Pulmonary artery endothelial cell (primary cell): ENCODE measurements at places on chromosomes 6 and 20. TPM values are rescaled to one million over a fixed set of nuclear protein-coding genes. Genes with fewer than 3 reads are reported as not detected.

GRCh38 chr6:36720251-36721141, 22.9 kb downstream of the RAB44 start:
- no peak for DNase-seq

DNA sequence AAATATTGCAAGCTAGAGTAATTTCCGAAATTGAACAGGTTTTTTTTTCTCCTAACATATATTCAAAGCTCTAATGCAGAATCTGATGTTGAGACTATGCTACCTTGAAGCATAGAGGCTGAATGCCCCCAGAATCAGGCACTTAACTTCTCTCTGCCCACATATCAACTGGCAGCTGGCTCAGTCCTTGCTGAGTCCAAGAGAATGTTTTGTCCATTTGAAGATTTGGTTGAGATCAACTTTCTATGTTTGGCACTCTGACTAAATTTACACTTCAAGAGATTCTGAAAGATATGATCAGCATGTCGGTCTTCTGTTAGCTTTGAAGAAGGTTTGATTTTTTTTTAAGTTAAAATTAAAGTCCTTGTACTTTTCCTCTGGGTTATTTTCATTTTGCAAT, 1298.1 kb downstream of the EPHA7 start:
- no peak for DNase-seq

DNA sequence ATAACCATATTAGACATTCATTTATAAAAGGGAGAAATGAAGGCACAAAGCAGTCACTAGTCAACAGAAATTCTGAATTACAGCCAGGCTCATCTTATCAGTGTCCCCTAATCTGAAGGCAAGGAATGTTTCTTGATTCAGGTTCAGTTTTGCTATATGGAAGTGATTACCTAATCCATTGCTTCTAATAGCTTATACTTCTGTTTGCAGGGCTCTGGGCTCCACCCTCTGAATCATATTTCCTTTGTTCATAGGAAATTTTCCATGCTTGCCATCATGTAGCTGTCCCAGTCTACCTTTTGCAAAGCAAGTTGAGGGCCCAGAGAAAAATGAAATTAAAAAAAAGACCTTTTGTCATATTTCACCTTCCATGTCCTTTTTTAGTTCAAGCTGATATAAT, 96.0 kb downstream of the LCA5 start:
- no peak for DNase-seq

- no peak for DNase-seq
These were observed 85.8 kb downstream of the FUT9 start for GRCh38 chr6:96101564-96101963.

DNA sequence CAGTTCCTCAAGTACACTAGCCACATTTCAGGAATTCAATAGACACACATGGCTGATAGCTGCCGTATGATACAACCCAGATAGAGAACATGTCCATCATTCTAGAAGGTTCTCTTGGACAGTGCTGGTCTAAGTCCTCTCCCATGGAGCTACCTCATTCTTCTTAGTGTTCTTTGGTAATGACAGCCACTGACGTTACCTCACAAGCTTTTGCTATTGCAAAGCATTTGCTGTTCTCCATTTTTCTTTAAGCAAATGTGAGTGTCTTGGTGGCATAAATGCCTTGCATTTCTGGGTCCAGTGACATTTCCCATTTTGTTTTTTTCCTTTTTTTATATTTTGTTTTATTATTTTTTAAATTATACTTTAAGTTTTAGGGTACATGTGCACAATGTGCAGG, 8.3 kb upstream of the CEBPB start:
- DNase-seq: no peak

- no peak for DNase-seq
These were observed 38.2 kb downstream of the CAP2 start for GRCh38 chr6:17431581-17431980.

DNA sequence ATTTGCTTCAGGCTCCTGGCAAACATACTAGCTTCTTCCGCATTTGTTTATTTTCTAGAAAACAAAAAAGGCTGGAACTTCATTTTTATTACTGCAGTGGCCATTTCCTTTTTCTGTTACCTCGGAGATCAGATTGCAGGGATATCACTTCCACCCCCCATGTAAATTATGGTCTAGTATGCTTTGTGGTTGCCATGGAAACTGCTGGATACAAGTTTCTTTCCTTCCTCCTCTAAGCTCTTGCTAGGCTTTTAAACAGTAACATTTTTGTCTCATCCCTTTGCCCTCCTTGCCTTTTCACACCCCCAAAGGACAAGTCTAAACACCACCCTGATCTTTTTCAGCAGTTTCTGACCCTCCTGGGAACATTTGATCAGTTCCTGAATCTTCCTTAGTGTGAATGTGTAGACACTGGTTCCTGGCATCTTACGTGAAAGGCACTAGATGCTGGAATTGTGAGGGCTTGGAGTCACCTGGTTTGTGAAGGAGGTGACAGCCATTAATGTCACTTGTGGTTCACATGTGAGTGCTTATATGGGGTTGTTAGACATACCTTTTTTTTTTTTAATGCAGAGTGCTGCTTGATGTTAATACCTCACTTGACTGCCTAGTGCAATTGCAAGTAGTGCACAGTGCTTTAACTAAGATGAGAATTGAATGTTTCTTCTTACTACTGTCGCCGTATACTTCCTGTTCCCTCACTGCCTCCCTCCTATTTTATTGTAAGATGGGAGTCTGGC, 181.6 kb downstream of the JARID2 start:
- no peak for DNase-seq

GRCh38 chr20:46118481-46119020, 437 bp downstream of the CD40 start:
- DNase-seq: no peak

GRCh38 chr6:12077021-12077710, 65.1 kb downstream of the HIVEP1 start:
- DNase-seq: no peak

NOX3 gene
- total RNA-seq: not detected in 2 replicates

WFDC5 gene
- total RNA-seq: not detected in 2 replicates

SMIM13 gene
- total RNA-seq: 12.8 and 17.4 TPM in 2 replicates

FNDC1 gene
- total RNA-seq: not detected in 2 replicates
